Stimulated activated CD8-positive, alpha-beta memory T cell treated with anti-CD3 and anti-CD28 coated beads, Interleukin-7, amount 100 ng/mL, for 1 hour (primary cell): ENCODE measurements at places on chromosomes 13 and 19.

GRCh38 chr13:89951341-89951740, 1396.1 kb upstream of the MIR17HG start:
- DNase-seq, result no peak

GRCh38 chr19:14761607-14762006, 16.8 kb downstream of the ADGRE2 start:
- DNase-seq, result no peak

- no peak for DNase-seq
Measured at GRCh38 chr13:75771818-75772217, 135.7 kb downstream of the LMO7 start.

DNA sequence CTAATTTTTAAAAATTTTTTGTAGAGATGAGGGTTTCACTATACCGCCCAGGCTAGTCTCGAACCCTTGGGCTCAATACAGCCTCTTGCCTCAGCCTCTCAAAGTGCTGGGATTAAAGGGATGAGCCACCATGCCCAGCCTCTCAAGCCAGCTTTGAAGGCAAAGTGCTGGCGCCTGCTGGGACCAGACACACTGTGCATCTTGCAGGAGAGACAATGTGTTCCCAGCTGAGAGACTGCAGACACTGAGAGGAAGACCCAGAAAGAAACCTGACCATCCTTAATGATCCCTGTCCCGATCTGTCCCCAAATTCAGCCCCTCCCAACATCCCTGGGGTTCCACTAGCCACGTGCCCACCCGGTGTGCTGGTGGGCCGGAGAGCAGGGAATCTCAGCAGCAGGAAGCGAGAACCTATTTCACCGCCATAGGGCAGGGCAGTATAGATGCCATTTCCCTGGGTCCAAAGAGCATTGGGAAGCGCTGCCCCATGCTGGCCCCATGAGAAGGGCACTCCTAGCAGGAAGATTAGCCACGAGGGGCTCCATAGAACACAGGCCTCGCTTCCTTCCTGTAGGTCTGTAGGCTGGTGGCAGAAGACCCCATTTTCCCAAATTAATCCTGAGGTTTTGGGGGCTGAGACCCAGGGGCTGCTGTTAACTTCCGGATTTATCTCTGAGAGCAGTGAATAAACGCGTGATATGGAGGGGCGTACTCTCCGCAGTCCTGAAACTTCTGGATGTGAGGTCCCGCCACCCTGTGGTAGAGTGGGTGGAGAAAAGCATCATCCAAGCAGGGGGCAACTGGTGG, 968 bp downstream of the RAVER1 start:
- DNase-seq, result no peak

- no peak for DNase-seq
Measured at GRCh38 chr19:14441041-14441938, 8.2 kb downstream of the PKN1 start.

GRCh38 chr13:114140131-114140905, 7.9 kb upstream of the RASA3 start:
- no peak for DNase-seq

- DNase-seq, result no peak
Measured at GRCh38 chr13:32415019-32415418, 12.9 kb downstream of the N4BP2L1 start.

DNA sequence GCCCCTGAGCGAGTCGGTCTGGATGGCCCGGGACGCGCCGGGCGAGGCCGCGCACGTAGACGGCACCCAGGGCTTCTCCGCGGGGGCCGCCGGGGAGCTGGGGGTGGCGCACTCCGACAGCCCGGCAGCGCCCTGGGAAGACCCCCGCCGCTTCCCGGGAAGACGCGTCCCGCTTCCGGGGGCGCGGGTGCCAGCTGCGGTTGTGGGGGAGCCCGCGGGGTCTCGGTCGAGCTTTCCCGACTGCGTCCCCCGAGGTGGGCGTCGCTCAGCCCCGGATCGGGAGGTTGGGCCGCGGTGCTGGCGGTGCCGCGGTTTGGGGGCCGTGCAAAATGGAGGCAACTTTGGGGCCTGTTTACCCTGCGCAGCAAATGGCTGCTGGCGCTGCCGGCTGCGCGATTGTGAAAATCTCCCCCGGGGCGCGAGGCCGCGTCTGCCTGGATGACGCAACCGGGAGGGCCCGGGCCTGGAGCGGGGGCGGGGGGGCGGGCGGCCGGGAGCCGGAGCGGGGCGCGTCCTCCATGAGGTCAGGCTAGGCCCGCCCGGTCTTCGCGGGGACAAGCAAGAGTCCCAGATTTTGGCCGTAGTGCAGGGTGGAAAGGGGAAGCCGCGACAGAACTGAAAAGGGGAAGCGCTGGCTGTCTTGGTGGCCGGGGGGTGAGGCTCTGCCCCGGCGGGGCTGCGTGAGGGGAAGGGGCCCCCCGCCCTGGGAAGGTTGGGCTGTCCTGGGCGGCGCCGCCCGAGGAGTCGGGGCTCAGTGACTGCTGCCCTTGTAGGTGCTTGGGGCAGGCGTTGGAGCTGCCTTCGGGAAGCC, 11.3 kb downstream of the PEAK3 start:
- DNase-seq, result no peak

GRCh38 chr13:98606296-98606695, 29.4 kb upstream of the STK24 start:
- DNase-seq, result no peak

DNA sequence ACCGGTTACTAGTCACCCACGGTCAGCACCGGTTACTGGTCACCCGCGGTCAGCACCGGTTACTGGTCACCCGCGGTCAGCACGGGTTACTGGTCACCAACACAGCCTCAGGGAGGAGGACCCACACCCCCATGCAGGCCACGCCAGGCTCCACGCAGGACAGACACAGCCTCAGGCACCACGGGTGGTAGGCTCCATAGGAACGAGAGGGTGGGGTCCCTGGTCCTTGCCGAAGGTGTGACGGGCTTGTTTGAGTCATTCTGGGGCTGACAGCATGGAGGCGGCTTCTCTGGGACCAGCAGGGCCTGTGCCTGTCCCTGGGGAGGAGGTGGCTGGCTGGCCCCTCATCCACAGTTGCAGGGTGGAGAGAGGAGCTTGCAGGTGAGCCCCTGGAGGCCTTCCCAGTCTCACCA, 122.8 kb upstream of the SOX1 start:
- DNase-seq, result no peak

- DNase-seq, result no peak
Measured at GRCh38 chr13:32114284-32114950, 82.8 kb downstream of the FRY start.

- DNase-seq, result no peak
Measured at GRCh38 chr13:28306325-28306724, 168.0 kb downstream of the PAN3 start.

- no peak for DNase-seq
Measured at GRCh38 chr19:45477186-45477585, 9.4 kb downstream of the FOSB start.

DNA sequence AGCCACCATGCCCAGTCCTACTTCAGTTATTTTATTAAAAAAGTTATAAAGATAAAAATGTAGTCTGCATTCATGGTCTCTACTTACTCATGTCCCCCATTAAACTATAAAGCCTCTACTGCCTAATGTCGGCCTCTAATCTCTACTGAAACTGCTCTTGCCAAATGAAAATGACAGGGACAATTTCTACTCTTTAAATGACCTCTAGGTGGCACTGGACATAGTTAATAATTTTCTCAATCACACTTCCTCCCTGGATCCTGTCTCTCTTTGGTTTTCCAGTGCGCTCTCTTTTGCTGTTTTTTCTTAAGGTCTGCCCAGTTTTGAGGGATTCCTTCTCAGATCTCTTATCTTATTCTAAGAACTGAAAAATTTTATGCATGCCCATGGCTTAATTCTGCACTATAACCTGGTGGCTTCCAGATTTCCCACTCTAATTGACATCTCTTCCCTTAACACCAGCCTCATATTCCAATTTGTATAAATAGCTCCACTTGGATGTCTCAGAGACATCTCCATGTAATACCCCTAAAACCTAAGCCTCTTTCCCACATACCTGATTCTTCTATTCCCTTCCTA, 54.3 kb downstream of the MTMR6 start:
- DNase-seq, result no peak
